ENCODE measurements at places on chromosomes 5 and 9. TPM values are rescaled to one million over a fixed set of nuclear protein-coding genes. Genes with fewer than 3 reads are reported as not detected.

GRCh38 chr5:120137582-120137981 is 326.5 kb upstream of the PRR16 start:
- no peaks in the 10 kb centered on the region for H3K4me1 ChIP-seq
- H3K4me3 ChIP-seq, result no peak overlapping the region

SPATA6L gene
- 0.72 TPM for total RNA-seq

DNA sequence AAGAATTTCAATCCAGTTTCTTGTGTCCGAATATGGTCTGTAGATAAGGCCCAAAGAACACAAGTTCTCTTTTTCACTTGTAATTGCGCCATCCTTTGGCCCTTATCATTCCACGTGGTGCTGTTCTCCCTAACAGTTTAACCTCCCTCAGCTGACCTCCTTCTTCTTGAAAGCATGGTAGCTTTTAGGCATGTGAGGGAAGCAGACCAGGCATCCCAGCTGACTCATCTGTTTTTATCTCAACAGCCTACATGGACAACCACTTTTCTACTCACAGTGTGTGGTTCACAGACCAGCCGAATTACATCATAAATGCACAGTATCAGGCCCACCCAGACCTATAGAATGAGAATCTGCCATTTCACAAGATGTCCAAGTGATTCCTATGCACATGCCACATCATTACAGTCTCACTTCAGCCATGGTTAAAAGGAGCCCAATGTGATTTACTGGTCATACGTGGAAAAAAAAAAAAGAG is 26.9 kb upstream of the PLIN2 start:
- H3K4me3 ChIP-seq, result no peak overlapping the region
- peaks cover 18% of the 10 kb centered on the region for H3K4me1 ChIP-seq
- DNase-seq, result no peak
- no peaks in the 10 kb centered on the region for H3K36me3 ChIP-seq
- H3K27ac ChIP-seq, result peak overlapping the region; percentile 22

LYRM7 gene
- 4.7 TPM for total RNA-seq

ANKRD18B gene
- 0.59 TPM for total RNA-seq

DNA sequence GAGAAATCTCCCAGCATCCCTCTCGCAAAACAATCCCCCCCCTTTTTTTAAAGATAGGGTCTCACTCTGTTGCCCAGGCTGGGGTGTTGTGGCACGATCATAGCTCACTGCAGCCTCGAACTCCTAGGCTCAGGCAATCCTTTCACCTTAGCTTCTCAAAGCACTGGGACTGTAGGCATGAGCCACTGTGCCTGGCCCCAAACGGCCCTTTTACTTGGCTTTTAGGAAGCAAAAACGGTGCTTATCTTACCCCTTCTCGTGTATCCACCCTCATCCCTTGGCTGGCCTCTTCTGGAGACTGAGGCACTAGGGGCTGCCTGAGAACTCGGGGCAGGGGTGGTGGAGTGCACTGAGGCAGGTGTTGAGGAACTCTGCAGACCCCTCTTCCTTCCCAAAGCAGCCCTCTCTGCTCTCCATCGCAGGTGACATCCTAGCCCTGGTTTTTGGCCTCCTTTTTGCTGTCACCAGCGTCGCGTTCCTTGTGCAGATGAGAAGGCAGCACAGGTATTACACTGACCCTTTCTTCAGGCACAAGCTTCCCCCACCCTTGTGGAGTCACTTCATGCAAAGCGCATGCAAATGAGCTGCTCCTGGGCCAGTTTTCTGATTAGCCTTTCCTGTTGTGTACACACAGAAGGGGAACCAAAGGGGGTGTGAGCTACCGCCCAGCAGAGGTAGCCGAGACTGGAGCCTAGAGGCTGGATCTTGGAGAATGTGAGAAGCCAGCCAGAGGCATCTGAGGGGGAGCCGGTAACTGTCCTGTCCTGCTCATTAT is 6.8 kb downstream of the CA9 start:
- peak; percentile 90 for DNase-seq
- H3K27ac ChIP-seq, result no peak overlapping the region
- H3K4me3 ChIP-seq, result no peak overlapping the region
- peaks cover 44% of the 10 kb centered on the region for H3K36me3 ChIP-seq
- peaks cover 4% of the 10 kb centered on the region for H3K27me3 ChIP-seq

LCN15 gene
- total RNA-seq, result not detected

SVEP1 gene
- 43.0 TPM for total RNA-seq

MZB1 gene
- total RNA-seq, result not detected

RABL6 gene
- 64.8 TPM for total RNA-seq

ANKDD1B gene
- total RNA-seq, result 0.72 TPM

DAB2IP gene
- total RNA-seq, result 60.8 TPM

DNA sequence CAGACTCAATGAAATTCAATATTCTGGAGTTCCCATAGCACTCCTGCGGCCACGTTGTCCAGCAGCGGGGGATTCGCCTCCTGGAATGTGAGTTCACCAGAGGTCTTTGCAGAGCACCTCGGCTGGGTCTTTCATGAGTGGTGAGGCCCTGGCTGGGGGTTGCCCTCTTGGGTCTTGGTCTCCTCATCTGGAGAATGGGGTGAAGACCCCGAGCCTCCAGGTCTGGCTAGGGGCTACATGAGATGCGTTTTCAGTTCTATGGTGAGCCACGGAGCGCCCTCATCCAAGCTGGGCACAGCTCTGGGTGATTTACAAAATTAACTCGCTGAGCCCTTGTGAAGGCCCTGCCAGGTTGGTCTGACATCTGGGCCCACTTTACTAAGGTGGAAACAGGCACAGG is 37.5 kb upstream of the RXRA start:
- no peak overlapping the region for H3K4me3 ChIP-seq
- peak; percentile 36 for DNase-seq
- no peaks in the 10 kb centered on the region for H3K4me1 ChIP-seq
- H3K27ac ChIP-seq, result no peak overlapping the region
- peaks cover 4% of the 10 kb centered on the region for H3K27me3 ChIP-seq

DNA sequence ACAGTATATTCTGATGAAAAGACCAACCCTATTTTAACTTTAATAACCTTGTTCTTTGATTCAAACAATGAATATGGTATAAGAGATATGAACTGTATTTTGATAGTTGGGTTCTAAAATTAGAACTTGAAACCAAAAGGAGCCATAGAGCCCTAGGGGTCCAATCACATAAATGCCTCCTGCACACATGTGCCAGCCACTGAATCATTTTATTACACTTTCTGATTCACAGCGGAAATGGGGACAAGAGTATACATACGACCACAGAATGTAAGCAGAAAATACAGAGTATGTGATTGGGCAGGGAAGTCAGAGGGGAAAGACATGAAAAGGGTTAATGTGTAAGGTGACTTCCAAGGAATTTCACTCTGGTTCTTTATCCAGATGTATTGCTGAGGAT is 1000.2 kb downstream of the NR2F1-AS1 start:
- no peak overlapping the region for H3K4me3 ChIP-seq
- H3K27me3 ChIP-seq, result no peaks in the 10 kb centered on the region
- H3K36me3 ChIP-seq, result no peaks in the 10 kb centered on the region
- no peak for DNase-seq
- peaks cover 3% of the 10 kb centered on the region for H3K4me1 ChIP-seq

DMGDH gene
- total RNA-seq, result 7.2 TPM

DNA sequence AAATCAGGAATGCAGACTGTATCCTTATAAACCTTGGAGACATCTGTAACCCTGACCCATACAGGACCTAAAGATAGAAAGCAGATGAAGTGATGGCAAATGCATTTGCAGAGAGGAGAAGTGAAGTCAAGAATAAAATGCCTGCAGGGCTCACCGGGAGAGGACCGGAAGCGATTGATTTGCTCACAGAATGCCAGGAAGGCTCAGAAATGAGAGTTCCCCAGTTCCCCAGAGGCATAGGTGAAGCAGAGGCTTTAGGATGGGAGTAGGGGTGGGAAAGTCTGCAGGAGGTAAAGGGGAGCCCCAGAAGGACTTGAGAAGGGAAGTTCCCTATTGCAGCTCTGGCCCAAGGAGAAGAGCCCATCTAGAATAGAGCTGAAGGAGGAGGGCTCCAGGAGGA is 63.9 kb upstream of the TNFAIP8 start:
- DNase-seq, result no peak
- no peak overlapping the region for H3K27ac ChIP-seq
- H3K27me3 ChIP-seq, result no peaks in the 10 kb centered on the region
- H3K36me3 ChIP-seq, result no peaks in the 10 kb centered on the region
- peaks cover 13% of the 10 kb centered on the region for H3K4me1 ChIP-seq

GRCh38 chr9:81669041-81669651 is 20.2 kb downstream of the TLE1 start:
- no peaks in the 10 kb centered on the region for H3K27me3 ChIP-seq
- H3K27ac ChIP-seq, result no peak overlapping the region
- peak; percentile 85 for DNase-seq

GRCh38 chr5:78806544-78806943 is 158.0 kb upstream of the LHFPL2 start:
- H3K4me3 ChIP-seq, result no peak overlapping the region
- H3K36me3 ChIP-seq, result no peaks in the 10 kb centered on the region
- peak; percentile 90 for DNase-seq
- H3K4me1 ChIP-seq, result peaks cover 29% of the 10 kb centered on the region
- peak overlapping the region; percentile 77 for H3K27ac ChIP-seq

DENND1A gene
- total RNA-seq, result 14.1 TPM

PALM2AKAP2 gene
- total RNA-seq, result 19.4 TPM

GRCh38 chr9:92001244-92001643 is 51.2 kb upstream of the ROR2 start:
- no peak overlapping the region for H3K4me3 ChIP-seq
- H3K27ac ChIP-seq, result no peak overlapping the region
- H3K4me1 ChIP-seq, result no peaks in the 10 kb centered on the region

WNK2 gene
- total RNA-seq, result not detected

FGFR4 gene
- total RNA-seq, result 1.1 TPM

DNA sequence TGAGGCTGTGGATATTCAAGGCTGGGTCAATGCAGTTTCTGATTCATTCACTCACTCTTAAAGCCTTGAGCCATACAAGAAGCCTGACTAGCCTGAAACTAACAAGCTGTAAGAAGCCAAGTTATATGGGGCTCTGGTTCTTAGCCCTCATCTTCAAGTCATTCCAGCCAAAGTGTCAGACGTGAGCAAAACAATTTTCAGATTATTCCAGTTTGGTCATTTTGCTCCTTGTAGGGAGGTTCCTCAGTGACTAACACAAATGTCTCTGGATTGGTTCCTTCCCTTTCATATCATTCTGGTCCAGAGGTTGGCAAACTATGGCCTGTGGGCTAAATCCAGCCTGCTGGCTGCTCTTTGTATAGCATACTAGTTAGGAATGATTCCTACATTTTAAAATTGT is 12.5 kb upstream of the SHOC1 start:
- no peaks in the 10 kb centered on the region for H3K36me3 ChIP-seq
- no peaks in the 10 kb centered on the region for H3K27me3 ChIP-seq
- H3K4me3 ChIP-seq, result no peak overlapping the region
- no peak overlapping the region for H3K27ac ChIP-seq
- DNase-seq, result no peak

GRCh38 chr9:84412654-84413053 is 72.1 kb upstream of the SLC28A3 start:
- H3K36me3 ChIP-seq, result no peaks in the 10 kb centered on the region
- H3K27ac ChIP-seq, result no peak overlapping the region
- no peaks in the 10 kb centered on the region for H3K27me3 ChIP-seq
- no peaks in the 10 kb centered on the region for H3K4me1 ChIP-seq

DNA sequence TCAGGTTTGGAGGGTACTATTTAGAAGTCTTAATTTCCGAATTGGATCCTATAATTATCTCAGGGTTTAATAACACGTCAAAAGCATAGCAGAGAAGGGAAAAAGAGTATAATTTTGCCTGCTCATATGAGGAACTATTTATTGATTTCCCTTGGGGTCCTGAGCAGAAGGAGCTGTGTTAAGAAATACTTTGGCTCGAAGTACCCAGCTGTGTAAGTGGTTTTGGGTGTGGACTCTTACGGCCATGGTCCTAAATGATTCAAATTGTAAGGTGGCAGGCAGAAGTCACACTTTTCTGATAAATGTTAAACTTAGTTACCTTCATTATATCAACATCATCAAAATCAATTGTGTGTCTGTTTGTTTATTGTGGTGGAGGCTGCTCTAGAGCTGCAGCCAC is 190.4 kb downstream of the MTRR start:
- H3K36me3 ChIP-seq, result no peaks in the 10 kb centered on the region
- no peaks in the 10 kb centered on the region for H3K27me3 ChIP-seq
- no peak overlapping the region for H3K27ac ChIP-seq
- no peak for DNase-seq
- no peak overlapping the region for H3K4me3 ChIP-seq
- H3K4me1 ChIP-seq, result no peaks in the 10 kb centered on the region

UBE2B gene
- 34.2 TPM for total RNA-seq

- H3K4me3 ChIP-seq, result no peak overlapping the region
- H3K27me3 ChIP-seq, result peaks cover 30% of the 10 kb centered on the region
- no peak overlapping the region for H3K27ac ChIP-seq
- DNase-seq, result peak; percentile 59
Measured at GRCh38 chr5:1363160-1363559, 18.3 kb upstream of the CLPTM1L start.

- no peak for DNase-seq
- H3K27ac ChIP-seq, result no peak overlapping the region
- H3K27me3 ChIP-seq, result no peaks in the 10 kb centered on the region
- no peak overlapping the region for H3K4me3 ChIP-seq
Measured at GRCh38 chr9:10255758-10256157, 357.0 kb downstream of the PTPRD start.

TLX3 gene
- not detected for total RNA-seq

SPOCK1 gene
- 221 TPM for total RNA-seq

CCDC69 gene
- 10.5 TPM for total RNA-seq

TTC16 gene
- under 0.01 TPM for total RNA-seq

MRPS27 gene
- total RNA-seq, result 98.1 TPM

GRCh38 chr5:104932431-104932830 is 1369.8 kb upstream of the NUDT12 start:
- H3K27me3 ChIP-seq, result no peaks in the 10 kb centered on the region
- no peaks in the 10 kb centered on the region for H3K36me3 ChIP-seq
- no peak overlapping the region for H3K4me3 ChIP-seq
- DNase-seq, result no peak

DNA sequence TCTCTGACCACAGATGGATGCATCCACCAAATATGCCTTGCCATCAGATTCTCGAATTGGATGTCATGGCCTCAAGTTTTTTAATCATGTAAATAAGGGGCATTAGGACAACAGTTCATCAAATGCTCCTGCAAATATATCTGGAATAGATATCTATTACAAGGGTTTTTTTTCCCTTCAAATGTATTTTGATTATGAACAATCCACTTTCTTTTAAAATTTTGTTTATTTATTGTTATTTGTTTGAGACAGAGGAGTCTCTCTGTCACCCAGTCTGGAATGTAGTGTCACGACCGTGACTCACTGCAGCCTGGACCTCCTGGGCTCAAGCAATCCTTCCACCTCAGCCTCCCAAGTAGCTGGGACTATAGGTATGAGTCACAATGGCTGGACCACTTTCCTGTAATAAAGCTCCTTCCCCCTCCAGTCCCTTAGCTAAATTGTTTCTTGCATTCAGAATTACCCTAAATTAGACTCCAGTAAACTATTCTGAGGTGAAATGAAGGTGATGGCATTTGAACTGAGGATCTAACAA is 1412.1 kb downstream of the EFNA5 start:
- H3K4me3 ChIP-seq, result no peak overlapping the region
- DNase-seq, result no peak
- no peaks in the 10 kb centered on the region for H3K27me3 ChIP-seq
- H3K36me3 ChIP-seq, result no peaks in the 10 kb centered on the region
- no peaks in the 10 kb centered on the region for H3K4me1 ChIP-seq

- H3K36me3 ChIP-seq, result no peaks in the 10 kb centered on the region
- no peak for DNase-seq
- H3K4me3 ChIP-seq, result no peak overlapping the region
Measured at GRCh38 chr5:56307714-56308333, 74.7 kb upstream of the ANKRD55 start.

- no peak overlapping the region for H3K4me3 ChIP-seq
- no peaks in the 10 kb centered on the region for H3K36me3 ChIP-seq
- no peak overlapping the region for H3K27ac ChIP-seq
Measured at GRCh38 chr5:64570395-64570996, 64.7 kb downstream of the RGS7BP start.
